ENCODE measurements at places on chromosomes 12 and 14.

GRCh38 chr14:78586681-78587080 is 416.5 kb downstream of the NRXN3 start:
- no peak for DNase-seq

DNA sequence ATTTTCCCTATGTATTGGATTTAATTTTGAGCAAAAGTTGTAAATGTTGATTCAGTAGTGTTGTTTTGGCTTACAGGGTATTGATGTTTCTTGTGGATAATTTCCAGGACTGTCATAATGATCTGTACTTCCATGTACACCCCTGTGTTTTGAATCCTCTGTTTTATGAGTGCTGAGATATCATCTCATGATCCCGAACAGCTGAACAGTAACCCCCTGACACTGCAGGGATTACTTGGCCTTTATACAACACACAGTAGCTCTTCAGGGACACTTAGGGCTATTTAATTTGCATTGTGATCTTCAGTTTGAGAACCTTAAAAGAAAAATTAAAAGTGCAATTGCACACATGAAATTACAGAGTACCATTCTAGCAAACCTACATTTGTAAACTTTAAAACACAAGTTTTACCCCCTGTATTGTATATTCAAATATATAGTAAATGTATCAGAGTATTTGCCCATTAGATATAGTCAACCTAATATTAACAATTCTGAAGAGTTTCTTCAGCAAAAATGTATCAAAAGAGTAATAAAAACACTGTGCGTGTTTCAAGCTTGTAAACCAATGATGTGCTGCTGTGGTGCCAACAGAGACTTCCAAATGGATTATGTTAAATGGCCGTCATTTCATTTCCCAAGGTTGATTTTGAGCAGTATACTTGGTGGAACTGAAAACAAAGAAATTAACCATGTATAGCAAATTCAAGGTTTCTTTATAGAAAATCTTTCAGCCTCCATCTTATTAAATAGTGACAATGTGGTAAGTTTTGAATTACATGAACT is 27.9 kb upstream of the MYF6 start:
- DNase-seq: no peak

DNA sequence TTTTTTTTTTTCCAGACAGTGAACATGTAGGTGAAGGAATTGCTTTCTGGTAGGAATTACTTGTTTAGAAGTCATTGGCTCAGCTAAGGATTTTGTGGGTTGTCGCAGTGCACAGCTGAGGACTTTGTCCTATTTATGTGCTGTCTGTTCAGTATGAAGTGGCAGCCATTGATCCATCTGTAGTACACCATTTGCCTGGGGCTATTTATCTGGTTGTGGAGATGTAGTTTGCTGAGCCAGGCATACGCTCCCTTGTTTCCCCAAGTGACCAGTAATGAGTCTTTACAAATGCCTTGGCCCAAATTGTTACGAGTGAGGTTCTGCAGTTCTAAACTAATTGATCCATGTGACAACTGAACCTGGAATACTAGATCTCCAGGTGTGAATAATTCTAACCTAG is 140.1 kb downstream of the NRXN3 start:
- no peak for DNase-seq

DNA sequence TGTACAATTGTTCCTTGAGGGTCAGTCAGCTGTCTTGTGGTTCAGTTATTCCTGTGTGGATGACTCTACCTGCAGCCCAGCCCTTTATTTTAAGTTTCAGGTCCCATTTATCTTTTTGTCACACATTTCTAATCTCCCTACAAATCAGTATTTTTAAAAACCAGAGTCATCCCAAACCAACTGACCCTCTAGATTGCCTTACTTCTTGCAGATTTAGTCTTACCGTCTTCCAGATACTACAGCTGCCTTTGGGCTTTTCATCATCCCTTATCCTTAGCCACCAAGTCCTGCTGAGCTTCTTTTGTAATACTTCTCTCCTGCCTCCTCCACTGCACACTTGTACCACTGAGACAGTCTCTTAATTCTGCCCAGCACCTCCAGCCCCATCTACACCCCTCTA is 54.9 kb downstream of the PRKCH start:
- no peak for DNase-seq

DNA sequence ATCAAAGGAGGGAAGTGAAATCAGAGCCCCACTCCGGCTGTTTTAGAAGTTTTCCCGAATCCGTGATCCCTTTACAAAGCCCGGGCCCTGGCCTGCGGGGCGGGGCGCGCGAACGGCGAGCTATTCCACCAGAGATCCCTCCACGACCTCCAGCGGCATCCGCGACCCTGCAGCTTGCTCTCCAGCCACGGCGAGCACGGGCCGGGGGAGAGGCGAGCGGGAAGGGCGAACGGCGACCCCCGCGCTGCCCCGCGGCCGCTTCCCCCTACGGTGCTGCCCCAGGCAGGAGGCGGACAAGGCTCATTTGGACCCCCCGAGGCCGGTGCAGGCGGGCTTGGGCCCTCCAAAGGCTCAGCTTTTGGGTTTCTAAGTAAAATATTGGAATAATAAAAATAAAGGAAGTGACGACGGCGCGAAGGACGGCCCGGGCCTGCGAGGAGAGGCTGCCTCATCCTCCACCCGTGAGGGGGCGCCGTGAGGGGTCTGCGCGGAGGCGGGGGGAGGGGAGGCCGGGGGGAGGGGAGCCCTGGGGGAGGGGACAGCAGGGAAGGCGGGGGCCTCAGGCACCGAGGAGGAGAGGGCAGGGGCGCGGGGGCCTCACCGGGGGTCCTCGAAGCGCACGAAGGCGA is 613 bp downstream of the SRSF9 start:
- DNase-seq: peak; percentile 28

DNA sequence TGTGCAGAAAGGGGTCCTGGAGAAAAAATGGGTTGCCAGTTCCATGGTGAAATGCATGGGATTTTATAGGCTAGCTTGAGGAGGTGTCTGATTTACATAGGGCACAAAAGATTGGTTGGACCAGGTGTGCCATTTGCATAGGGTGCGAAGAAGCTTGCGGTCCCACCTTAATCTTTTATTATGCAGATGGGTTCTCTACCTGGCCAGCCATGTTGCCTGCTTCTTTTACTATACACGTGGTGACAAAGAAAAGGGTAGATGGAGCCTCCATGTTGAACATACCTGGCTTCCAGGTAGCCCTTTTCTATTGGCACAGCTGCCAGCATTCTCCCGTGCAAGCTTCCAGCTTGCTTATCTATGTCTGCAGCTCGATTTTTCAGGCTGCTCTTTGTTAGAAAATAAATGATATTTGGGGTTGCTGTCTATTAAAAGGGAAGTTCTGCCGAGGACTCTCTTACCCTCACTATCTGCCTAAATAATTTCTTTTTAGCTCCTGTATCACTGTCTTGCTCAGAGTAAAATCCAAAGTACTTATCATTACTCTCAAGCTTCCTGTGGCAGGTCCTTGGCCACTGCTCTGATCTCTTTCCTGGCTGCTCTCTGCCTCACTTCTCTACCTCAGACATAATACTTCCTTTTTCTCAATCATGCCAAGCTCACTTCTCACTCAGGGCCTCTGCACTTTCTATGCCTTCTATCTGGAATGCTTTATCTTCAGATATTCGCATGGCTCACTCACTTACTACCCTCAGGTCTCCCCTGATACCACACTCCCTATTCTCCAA is 216.0 kb upstream of the DAAM1 start:
- DNase-seq: no peak

DNA sequence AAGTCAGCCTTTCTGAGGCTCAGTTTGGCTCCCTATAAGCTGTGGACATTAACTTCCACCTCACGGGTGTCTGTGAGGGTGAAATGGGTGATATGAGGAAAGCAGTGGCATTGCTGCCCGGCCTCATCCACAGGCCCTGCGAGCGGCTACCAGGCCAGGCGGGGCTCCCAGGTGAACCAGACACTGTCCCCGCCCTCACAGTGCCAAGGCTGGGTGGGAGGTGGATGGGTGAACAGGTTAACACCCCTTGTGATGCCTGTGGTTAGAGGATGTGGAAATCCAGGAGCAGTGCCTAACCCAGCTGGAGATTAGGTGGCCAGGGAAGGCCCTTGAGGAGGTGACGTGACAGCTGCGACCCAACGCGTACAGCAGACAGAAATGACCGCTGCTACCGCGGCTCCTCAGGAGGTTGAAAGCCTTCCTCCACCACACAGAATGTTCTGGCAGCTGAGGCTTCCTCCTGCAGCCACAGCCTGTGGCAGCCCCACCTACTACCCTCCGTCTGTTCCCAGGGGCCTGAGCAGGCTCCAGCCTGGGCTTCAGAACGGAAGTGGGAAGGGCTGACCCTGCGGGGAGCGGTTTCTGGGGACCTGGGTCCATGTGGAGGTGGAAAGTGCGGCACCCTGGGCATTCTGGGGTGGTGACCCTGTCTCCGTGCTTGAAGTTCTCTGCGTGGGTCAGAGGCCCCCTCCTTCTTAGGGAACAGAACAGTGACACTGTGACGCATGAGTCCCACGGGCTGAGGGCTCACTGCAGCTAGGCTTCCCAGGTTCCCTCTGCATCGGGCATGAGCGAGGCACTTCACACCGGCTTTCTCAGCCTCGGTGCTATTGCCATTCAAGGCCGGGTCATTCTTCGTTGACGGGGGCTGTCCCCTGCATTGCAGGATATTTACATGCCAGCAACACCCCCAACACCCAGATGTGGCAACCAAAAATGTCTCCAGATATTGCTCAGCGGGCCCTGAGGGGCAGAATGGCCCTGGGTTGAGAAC is 9.7 kb downstream of the MMAB start:
- DNase-seq: no peak

- no peak for DNase-seq
These were observed 11.3 kb downstream of the MED13L start for GRCh38 chr12:116266168-116266601.

DNA sequence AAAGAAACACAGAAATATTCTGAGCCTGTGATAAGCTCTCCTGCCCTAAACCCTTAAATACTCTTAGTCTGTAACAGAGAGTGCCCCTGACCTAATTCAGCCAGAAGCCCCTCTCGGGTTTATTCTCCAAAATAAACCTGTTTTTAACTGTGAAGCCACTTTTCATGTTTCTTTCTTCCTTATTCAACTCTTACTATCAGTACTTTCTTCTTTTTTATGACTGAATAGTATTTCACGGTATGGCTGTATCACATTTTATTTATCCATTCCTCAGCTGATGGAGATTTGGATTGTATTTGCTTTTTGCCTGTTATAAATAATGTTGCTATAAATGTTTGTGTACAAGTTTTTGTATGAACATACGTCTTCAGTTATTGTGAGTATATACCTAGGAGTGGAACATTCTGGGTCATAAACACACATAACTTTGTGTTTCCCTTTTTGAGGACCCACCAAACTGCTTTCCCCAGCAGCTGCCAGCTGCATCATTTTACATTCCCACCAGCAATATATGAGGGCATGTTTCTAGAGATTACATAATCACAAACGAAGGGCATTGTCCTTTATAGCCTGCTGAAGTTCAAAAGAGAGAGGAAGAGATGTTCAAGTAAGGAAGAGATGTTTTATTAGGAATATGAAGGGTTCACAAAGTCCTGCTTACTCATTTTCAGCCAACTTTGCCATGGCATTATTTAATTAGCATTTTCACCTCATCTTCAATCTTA is 199.4 kb upstream of the NUDT4 start:
- no peak for DNase-seq

- DNase-seq: no peak
These were observed 217.9 kb downstream of the NOVA1 start for GRCh38 chr14:26379951-26380350.

DNA sequence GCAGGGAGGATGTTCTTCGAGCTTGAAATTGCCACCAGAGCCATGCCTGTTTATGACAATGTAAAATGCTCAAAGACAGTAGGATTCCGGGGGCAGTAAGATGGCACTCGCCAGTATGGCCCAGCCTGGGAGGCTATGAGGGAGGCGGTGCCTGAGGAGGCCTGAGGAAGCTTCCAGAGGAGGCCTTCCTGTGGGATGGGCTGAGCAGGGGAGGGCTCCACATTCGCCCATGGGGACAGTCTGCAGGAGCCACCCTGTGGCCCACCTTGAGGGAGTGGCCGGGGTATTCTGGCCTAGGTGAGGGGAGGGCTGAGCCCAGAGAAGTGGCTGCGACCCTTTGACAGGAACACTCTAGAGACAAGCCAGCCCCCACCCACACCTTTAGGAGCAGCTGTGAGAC is 50.7 kb downstream of the IQSEC3 start:
- DNase-seq: no peak

GRCh38 chr12:18966954-18967353 is 162.6 kb upstream of the PLEKHA5 start:
- DNase-seq: no peak

DNA sequence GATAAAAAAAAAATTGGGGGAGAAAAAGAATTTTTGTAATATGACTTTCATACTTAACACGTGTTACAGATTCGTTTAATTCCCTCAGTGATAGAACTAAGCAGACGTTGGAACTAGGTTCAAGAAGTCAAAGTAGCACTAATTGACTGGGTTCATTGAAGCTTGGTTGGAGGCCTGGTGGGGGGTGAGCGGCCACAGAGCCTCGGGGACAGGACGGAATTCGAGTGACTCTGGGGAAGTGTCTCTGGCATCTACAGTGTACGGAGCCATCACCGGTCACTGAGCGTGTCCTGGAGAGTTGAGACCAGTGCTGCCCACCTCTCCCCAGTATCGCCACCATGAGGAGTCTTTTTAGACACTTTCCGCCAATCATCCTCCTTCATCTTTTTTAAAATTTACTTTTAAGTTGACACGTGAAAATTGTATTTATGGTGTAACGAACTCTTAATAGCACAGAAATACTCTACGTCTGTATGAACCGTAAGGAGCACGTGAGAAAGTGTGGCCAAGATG is 1.3 kb downstream of the ZFYVE21 start:
- DNase-seq: no peak

DNA sequence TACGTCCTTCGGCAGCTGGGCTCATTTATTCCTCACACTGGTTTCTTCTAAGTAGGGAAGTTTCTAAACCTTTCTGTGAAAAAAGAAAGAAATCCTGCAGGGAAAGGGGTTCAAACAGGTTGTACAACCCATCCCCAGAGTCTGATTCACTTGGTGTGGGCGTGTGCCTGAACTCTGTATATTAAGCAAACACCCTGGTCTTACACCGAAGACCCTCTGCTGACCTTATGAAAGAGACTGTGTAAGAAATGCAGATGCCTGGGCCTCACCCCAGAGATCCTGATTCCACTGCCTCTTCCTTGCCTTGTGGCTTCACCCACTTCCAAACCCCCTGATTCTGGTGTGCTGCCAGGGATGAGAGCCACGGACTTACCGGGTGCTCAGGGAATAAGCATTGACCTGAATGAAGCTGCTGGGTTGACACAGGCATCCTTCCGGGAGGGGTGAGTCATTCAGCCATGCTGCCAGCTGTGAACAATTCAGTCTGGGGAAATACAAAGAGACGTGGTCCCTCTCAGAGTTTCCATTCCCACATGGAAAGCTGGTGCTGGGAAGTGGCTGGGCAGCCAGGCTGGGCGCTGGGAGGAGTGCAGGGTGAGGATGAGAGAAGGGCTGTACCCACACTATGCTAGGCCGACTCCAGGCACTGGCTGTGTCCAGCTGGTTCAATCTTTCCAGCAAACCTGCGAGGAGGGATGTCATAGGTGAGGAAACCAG is 26.5 kb upstream of the ACTN1 start:
- DNase-seq: no peak

DNA sequence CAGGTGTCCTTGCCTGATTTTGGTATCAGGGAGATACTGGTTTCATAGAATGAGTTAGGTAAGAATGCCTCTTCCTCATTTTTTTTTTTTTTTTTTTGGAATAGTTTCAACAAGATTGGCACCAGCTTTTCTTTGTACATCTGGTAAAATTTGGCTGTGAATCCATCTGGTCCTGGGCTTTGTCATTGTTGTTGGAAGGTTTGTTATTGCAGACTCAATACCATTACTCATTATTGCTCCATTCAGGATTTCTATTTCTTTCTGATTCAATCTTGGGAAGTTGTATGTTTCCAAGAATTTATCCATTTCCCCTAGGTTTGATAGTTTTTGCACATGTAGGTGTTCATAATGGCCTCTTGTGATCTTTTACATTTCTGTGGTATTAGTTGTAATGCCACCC is 126.0 kb upstream of the KITLG start:
- DNase-seq: no peak
